Tibial nerve (tissue), 4 donors: ENCODE measurements at places on chromosomes 7 and 10. TPM values are rescaled to one million over a fixed set of nuclear protein-coding genes. Genes with fewer than 3 reads are reported as not detected.

DNA sequence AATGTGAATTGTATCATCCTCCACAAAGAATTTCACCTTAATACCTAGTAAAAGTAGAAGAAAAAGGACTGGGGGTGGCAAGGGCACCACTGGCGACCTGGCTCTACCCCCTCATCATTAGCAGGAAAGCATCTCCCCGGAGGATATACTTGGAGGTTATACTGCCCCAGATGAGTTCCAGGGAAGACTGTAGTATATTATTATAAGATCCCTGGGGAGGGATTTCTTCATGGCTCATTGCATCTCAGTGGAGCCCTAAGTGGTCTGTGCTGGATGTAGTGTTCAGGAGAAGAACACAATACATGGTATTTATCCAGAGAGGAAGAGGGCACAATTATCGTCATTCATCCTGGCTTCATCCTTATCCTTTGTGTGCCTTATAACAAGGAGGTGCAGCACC lies 14.2 kb upstream of the DYNC1I1 start:
- H3K36me3 ChIP-seq: no peaks in the 10 kb centered on the region
- no peak overlapping the region for H3K27ac ChIP-seq
- no peaks in the 10 kb centered on the region for H3K4me1 ChIP-seq

- DNase-seq: peak; percentile 73
- no peaks in the 10 kb centered on the region for H3K27me3 ChIP-seq
- H3K4me3 ChIP-seq: no peak overlapping the region
- H3K36me3 ChIP-seq: no peaks in the 10 kb centered on the region
- H3K27ac ChIP-seq: peak overlapping the region; percentile 66
- peaks cover 33% of the 10 kb centered on the region for H3K4me1 ChIP-seq
These were observed 30.4 kb upstream of the BMPER start for GRCh38 chr7:33874943-33875342.

GRCh38 chr7:30921540-30922401 lies 10.1 kb downstream of the AQP1 start:
- no peaks in the 10 kb centered on the region for H3K27me3 ChIP-seq
- H3K27ac ChIP-seq: no peak overlapping the region
- H3K4me1 ChIP-seq: peaks cover 6% of the 10 kb centered on the region
- no peak overlapping the region for H3K4me3 ChIP-seq
- no peaks in the 10 kb centered on the region for H3K36me3 ChIP-seq

- H3K4me3 ChIP-seq: no peak overlapping the region
- no peak overlapping the region for H3K27ac ChIP-seq
- no peaks in the 10 kb centered on the region for H3K36me3 ChIP-seq
- no peaks in the 10 kb centered on the region for H3K4me1 ChIP-seq
- DNase-seq: no peak
- H3K27me3 ChIP-seq: no peaks in the 10 kb centered on the region
These were observed 12.5 kb downstream of the PROSER2 start for GRCh38 chr10:11835704-11836103.

GRCh38 chr10:53700278-53700677 lies 927.7 kb upstream of the MBL2 start:
- H3K4me3 ChIP-seq: no peak overlapping the region
- DNase-seq: no peak
- H3K27me3 ChIP-seq: no peaks in the 10 kb centered on the region
- H3K27ac ChIP-seq: no peak overlapping the region
- no peaks in the 10 kb centered on the region for H3K36me3 ChIP-seq
- H3K4me1 ChIP-seq: no peaks in the 10 kb centered on the region

- no peaks in the 10 kb centered on the region for H3K36me3 ChIP-seq
- DNase-seq: no peak
- H3K27me3 ChIP-seq: peaks cover 3% of the 10 kb centered on the region
- H3K4me3 ChIP-seq: no peak overlapping the region
- H3K4me1 ChIP-seq: no peaks in the 10 kb centered on the region
These were observed 1213.7 kb downstream of the GATA3 start for GRCh38 chr10:9268176-9268575.

- DNase-seq: peak; percentile 50
- no peaks in the 10 kb centered on the region for H3K36me3 ChIP-seq
- H3K27me3 ChIP-seq: no peaks in the 10 kb centered on the region
- no peak overlapping the region for H3K4me3 ChIP-seq
- H3K27ac ChIP-seq: peak overlapping the region; percentile 97
These were observed 146.5 kb downstream of the ARID5B start for GRCh38 chr10:62047960-62048383.

DNA sequence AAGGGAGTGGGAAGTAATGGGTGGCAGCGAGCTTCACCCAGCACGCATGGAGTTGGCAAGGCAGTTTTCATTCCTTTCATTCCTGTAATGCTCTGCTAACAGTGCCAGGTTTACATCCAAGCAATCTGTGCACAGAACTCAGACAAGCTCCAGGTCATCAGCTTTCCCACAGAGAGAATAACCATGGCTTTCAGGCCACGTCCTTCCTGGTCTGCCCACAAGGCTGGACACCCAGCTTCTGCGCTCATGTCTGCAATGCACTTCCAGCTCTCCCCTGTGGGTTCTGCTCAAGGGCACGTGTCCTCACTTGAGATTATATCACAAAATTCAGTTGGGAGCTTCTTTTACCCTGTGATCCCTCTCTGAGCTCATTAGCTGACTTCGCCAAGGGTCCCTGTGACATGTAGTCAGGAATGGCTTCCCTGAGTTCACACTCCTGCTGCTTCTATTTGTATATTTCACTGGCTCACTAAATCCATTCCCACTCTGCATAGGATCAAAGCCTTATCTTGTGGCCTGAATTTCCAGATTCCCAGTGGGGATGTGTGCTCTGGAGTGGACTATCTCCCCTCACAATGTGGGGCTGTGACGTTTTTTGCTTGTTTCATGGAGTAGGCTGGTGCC lies 18.6 kb downstream of the AKR1C2 start:
- no peaks in the 10 kb centered on the region for H3K27me3 ChIP-seq
- no peak overlapping the region for H3K27ac ChIP-seq
- H3K36me3 ChIP-seq: no peaks in the 10 kb centered on the region
- H3K4me1 ChIP-seq: no peaks in the 10 kb centered on the region
- DNase-seq: no peak
- no peak overlapping the region for H3K4me3 ChIP-seq

- no peak overlapping the region for H3K27ac ChIP-seq
- no peaks in the 10 kb centered on the region for H3K27me3 ChIP-seq
- no peak for DNase-seq
- no peaks in the 10 kb centered on the region for H3K36me3 ChIP-seq
These were observed 98.6 kb downstream of the BTRC start for GRCh38 chr10:101452593-101452992.

The RNF32 gene
- total RNA-seq: 6.0 TPM

GRCh38 chr10:4383651-4384098 lies 442.3 kb upstream of the AKR1E2 start:
- no peak for DNase-seq
- H3K4me1 ChIP-seq: no peaks in the 10 kb centered on the region
- no peaks in the 10 kb centered on the region for H3K27me3 ChIP-seq
- no peaks in the 10 kb centered on the region for H3K36me3 ChIP-seq

DNA sequence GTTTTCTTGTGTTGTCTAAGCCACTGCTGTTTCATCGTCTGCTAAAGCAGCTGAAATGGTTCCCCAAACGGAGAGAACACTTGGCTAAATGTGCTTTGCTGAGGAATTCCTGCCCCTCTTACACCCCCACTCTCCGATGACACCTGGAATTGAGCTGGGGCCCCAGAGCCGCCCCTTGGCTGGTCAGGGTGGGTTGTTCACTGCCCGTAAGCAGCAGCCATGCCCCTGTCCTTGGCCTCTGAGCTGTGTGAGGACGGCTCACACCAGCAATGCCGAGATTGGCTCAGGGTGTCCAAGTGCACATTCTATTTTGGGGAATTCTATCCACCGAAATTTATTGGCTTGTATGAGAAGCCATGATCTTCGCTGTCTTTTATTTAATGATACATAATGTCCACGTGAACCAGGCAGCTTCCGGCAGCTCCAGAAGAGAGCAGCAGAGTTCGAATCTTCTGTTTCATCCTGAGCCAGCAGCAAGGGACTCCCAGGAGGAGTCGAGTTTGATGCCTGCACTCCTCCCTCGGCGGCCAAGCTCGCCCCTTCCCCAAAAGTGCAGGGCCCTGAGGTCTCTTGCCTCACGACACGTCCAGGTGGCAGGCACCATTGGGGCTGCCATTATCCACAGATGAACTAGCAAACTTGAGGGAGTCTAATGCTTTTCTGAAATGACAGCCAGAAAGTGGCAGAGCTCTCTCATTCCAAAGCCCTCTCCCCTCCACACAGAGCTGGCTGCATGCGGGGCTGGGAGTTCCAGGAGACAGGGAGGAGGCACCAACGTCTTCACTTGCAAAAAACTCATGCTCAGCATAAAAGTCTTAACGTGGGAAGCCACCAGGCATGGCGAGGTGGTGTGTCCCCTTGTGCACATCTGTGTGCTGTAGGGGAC lies 114.0 kb downstream of the WDR37 start:
- no peak for DNase-seq
- no peaks in the 10 kb centered on the region for H3K36me3 ChIP-seq
- H3K27ac ChIP-seq: no peak overlapping the region
- H3K27me3 ChIP-seq: no peaks in the 10 kb centered on the region
- H3K4me1 ChIP-seq: no peaks in the 10 kb centered on the region

- no peaks in the 10 kb centered on the region for H3K27me3 ChIP-seq
- H3K27ac ChIP-seq: no peak overlapping the region
- H3K4me3 ChIP-seq: no peak overlapping the region
- no peak for DNase-seq
- no peaks in the 10 kb centered on the region for H3K4me1 ChIP-seq
These were observed 200.1 kb downstream of the ACTR3B start for GRCh38 chr7:152959610-152960009.

DNA sequence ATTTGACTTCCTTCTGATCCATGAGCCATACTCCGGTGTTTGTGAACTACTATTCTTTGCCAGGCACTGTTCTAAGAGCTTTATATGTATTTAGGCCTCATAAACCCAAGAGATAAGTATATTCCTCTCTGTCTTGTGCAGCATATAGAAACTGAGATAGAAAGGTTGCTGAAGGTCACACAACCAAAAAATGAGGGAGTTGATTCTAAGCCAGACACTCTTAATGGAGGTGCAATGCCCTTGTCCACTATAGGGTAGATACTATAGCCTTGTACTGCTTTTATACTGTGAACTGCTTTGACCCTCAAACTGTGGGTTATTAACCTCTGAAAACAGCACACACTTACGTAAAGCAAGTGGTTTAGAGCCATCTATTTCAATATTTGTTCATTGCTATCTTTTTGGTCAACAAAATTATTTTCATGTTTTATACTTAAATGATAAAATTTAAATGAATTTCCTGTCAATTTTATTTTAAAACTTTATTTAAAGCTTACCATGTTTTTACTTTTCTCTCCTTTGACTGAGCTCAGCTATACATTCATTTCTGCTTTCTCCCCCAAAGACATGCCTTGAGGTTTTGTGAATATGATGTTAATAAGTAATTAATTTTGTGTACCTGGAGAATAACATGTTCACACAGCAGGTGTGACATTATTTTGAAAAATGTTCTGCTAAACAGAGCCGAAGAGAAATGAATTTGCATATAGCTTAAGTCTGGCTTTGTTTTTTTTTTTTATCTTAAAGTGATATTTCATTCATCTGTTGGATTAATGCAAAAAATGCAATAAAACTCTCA lies 687.3 kb downstream of the DNAJB9 start:
- no peak for DNase-seq
- no peaks in the 10 kb centered on the region for H3K4me1 ChIP-seq
- H3K4me3 ChIP-seq: no peak overlapping the region
- no peaks in the 10 kb centered on the region for H3K27me3 ChIP-seq
- H3K36me3 ChIP-seq: no peaks in the 10 kb centered on the region

The RTKN2 gene
- not detected for total RNA-seq

GRCh38 chr10:110303681-110304080 lies 1.0 kb downstream of the SMNDC1 start:
- H3K4me1 ChIP-seq: peaks cover 23% of the 10 kb centered on the region
- peak overlapping the region; percentile 93 for H3K27ac ChIP-seq
- H3K27me3 ChIP-seq: no peaks in the 10 kb centered on the region
- no peaks in the 10 kb centered on the region for H3K36me3 ChIP-seq
- no peak for DNase-seq
- H3K4me3 ChIP-seq: peak overlapping the region; percentile 70

GRCh38 chr7:70285854-70286253 lies 687.6 kb downstream of the AUTS2 start:
- H3K27me3 ChIP-seq: no peaks in the 10 kb centered on the region
- no peak overlapping the region for H3K4me3 ChIP-seq
- no peaks in the 10 kb centered on the region for H3K4me1 ChIP-seq
- DNase-seq: no peak
- H3K27ac ChIP-seq: no peak overlapping the region
- H3K36me3 ChIP-seq: no peaks in the 10 kb centered on the region

The IFIT1 gene
- total RNA-seq: 13.7 TPM

DNA sequence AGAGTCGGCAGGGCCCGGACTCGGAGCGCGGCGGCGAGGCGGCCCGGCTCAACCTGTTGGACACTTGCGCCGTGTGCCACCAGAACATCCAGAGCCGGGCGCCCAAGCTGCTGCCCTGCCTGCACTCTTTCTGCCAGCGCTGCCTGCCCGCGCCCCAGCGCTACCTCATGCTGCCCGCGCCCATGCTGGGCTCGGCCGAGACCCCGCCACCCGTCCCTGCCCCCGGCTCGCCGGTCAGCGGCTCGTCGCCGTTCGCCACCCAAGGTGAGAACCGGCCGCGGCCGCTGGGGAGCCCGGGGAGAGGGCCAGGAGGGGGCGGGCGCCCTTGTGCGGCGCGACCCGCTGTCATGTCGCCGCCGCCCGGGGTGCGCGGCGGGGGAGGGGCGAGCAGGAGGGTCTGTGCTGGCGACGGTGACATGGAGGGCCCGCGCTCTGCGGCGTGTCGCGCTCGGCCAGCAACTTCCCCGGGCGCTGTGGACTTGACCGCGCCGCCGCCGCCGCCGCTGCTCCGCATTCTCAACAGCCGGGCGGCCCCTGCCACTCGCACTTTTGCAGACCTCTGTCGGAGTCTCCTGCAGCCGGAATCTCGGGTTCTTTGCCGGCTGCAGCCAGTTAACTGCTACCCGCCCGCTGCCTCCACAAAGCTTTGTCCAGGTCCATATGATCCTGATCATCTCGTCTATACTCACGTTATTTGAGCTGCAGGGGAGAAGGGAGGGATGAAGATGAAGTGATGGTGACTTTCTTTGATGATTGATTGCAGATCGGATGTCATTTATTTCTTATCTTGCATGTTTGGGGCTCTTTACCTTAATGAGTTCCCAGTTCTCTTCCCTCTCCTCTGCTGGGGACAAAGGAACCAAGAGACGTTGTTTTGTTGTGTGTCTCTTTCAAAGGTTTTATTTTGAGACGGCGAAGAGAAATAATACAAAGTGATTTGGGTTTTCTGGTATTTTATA lies 869 bp downstream of the TRIM24 start:
- no peaks in the 10 kb centered on the region for H3K36me3 ChIP-seq
- DNase-seq: no peak
- H3K27ac ChIP-seq: peak overlapping the region; percentile 93
- H3K4me1 ChIP-seq: peaks cover 14% of the 10 kb centered on the region
- peak overlapping the region; percentile 67 for H3K4me3 ChIP-seq
- no peaks in the 10 kb centered on the region for H3K27me3 ChIP-seq
